ENCODE measurements at places on chromosomes 13 and 19.
A peak's percentile ranks its signal among the peaks of the same experiment; 100 is the strongest.

DNA sequence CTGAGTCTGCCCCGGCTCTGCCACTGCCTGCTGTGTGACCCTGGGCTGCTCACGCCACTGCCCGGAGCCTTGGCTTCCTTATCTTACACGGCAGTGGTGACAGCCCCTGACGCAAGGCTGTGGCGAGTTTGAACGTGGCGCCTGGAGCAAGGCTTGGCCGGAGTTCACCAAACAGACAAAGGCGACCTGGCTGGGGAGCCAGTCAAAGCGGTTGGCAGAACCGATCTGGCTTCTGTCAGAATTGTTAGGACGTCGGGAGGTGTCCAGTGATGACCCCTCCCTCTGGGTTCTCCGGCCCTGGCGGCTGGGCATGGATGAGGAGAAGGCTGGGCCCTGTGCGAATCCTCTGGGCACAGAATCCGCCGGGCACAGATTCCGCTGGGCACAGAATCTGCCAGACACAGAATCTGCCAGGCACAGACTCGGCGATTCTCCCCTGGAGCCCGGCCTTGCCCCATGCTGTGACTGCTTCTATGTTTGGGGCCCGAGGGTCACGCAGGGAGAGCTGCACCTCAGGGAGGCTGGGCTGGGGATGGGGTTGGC lies 11.7 kb upstream of the TMEM255B start:
- DNase-seq: no peak

- DNase-seq: no peak
These were observed 62.5 kb downstream of the GNG7 start for GRCh38 chr19:2639999-2640398.

- no peak for DNase-seq
These were observed 865.7 kb upstream of the SLC10A2 start for GRCh38 chr13:103931885-103932284.

DNA sequence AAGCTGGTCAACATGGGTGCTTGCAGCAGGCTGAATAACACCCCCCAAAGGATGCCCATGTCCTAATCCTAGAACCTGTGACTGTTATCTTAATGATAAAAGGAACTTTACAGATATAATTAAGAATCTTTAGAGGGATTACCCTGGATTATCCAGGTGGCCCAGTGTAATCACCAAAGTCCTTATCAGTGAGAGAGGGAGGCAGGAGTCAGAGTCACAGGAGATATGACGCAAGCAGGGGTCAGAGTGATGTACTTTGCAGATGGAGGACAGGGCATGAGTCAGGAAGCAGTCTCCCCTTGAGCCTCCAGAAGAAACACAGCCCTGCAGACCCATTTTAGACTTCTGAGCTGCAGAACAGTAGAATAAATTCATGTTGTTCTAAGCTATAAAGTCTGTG lies 9.8 kb downstream of the ZNF606 start:
- DNase-seq: no peak

GRCh38 chr19:49954933-49955332 lies 6.0 kb downstream of the SIGLEC11 start:
- DNase-seq: no peak

DNA sequence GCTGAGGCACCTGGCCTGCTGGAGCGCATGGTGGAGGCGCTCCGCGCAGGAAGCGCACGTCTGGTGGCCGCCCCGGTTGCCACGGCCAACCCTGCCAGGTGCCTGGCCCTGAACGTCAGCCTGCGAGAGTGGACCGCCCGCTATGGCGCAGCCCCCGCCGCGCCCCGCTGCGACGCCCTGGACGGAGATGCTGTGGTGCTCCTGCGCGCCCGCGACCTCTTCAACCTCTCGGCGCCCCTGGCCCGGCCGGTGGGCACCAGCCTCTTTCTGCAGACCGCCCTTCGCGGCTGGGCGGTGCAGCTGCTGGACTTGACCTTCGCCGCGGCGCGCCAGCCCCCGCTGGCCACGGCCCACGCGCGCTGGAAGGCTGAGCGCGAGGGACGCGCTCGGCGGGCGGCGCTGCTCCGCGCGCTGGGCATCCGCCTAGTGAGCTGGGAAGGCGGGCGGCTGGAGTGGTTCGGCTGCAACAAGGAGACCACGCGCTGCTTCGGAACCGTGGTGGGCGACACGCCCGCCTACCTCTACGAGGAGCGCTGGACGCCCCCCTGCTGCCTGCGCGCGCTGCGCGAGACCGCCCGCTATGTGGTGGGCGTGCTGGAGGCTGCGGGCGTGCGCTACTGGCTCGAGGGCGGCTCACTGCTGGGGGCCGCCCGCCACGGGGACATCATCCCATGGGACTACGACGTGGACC lies 9.7 kb upstream of the STRN4 start:
- DNase-seq: no peak

DNA sequence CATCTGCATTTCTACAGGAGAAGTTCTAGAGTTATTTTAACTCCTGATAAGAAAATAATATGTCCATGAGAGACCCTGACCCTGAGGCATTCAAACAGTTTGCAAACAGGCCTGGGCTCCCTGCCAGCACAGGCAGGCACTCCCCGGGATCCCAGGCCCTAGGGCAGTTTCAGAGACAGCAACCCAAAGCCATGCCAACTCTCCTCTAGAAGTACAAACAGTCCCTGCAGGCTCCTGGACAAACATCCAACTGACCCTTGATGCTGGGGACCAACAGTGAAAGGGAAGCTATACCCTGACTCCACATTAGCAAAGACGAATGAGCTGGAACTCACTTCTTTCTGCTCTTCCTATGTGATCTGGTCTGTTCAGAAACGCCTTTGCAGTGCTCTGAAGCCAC lies 44.8 kb downstream of the CCDC70 start:
- DNase-seq: no peak

- DNase-seq: no peak
These were observed 340.7 kb downstream of the SLC7A1 start for GRCh38 chr13:29254626-29255370.

DNA sequence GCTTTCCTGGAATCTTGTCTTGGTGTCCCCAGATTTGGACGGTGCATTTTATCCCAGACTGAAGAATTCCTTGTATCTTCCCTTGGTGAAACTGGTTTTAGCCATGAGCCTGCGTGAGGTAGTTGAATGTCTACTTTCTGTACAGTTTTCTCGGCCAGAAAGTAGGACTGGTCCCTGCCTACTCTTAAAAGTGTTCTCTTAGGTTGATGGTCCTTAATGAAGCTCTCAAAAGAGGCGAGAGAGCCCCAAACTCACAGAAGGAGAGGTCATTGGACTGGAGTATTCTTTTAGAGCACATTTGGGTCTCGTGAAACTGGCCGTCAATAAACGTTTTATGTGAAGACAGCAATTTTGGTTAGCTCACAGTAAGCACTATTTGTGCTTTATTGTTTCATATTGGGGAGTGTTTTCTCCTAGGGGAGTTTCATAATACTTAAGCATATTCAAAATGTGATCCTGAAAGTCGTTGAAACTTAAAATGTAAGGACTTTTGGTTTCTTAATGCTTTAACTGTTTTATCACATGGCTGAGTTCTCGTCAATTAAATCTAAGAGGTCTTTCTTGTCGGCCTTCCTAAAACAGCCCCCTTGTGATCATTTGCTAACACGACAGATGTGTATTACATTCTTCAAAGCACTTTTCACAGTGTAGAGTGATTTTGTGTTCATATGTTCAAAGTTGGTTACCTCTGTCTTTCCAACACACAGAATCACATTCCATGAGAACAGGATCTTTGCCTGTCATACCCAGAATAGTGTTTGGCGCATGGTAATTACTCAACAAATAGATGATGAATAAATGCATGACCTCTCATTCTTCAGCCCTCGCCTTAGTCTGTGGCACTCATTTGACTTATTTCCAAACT lies 889 bp downstream of the GTF2F2 start:
- no peak for DNase-seq

DNA sequence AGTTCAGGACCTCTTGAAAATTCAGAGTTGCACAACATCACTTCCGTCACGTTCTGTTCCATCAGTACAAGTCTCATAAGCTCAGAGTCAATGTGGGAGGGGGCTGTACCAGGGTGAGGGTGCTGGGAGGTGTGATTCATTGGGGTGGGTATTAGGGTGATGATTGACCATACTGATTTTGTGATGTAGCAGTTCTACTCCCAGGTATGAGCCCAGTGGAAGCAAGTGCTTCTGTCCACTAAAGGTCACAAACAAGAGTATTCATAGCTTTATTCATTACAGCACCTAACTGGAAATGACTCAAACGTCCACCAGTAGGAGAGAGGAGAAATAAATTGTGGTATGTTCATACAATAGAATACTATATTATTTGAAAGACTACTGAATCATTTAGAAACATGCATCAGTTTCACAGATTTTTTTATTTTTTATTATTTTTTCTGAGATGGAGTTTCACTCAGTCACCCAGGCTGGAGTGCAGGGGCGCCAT lies 12.1 kb upstream of the UPF3A start:
- DNase-seq: no peak

DNA sequence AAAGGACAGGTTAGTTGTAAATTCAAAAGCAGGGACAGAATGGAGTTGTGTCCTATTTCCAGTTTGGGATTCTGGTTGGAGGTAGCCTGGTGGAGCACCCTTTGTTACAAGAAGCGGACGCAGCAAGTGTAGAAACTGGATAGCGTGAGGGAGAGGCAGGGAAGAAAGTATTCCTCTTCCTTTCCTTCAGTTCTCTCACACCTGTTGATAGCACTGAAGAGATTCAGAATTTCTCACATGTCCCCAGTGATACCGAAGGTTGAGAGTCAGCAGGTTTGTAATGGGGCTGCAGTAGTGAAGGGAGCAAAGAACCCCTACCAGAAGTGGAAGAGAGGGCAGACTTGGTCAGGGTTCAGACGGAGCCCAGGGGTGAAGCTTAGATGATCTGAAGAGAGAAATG lies 399.2 kb downstream of the SPRY2 start:
- no peak for DNase-seq

- DNase-seq: peak; percentile 65
These were observed 547 bp upstream of the INTS6 start for GRCh38 chr13:51453207-51453958.

DNA sequence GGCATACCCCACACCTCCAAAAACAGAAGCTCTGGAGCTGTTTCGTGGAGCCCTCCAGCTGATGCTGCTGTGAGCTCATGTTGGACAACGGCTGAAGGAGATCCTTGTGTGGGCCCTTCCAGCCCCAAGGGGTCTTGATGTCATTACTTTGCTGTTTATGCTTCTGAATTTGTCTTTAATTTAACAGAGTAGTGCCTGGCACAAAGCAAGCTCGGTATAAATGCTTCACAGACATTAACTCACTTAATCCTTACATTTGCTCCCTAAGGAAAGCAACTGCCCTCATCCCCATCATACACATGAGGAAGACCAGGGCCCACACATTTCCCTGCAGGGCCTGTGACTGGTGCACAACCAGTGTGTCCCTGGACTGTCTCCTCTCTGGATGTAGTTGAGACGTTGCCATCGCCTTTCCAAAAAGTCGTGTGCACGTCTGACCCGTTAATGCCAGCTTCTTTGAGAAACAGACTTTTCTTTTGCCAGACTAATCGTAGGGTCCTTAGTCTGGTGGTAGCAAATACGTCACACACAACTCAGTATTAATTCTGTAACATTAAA lies 7.6 kb downstream of the COL4A1 start:
- DNase-seq: no peak

DNA sequence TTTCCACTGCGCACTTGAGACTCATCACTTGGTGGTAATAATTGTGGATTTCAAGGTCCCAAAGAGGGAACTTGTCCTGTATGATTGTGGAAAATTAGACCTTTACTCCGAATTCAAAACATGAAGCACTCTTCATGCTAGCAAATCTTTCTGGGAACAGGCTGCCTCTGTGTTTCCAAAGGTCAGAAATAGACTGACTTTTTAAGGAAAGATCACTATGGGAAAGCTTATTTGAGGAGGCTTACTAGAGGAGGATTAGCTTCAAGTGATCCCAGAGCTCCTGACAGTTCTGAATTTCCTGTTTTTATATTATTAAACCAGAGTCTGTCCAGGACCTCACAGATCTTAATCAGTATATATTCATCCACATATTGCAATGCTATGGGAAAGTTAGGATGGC lies 5.5 kb downstream of the WDFY2 start:
- no peak for DNase-seq

GRCh38 chr13:85798556-85798955 lies 663 bp downstream of the SLITRK6 start:
- no peak for DNase-seq

DNA sequence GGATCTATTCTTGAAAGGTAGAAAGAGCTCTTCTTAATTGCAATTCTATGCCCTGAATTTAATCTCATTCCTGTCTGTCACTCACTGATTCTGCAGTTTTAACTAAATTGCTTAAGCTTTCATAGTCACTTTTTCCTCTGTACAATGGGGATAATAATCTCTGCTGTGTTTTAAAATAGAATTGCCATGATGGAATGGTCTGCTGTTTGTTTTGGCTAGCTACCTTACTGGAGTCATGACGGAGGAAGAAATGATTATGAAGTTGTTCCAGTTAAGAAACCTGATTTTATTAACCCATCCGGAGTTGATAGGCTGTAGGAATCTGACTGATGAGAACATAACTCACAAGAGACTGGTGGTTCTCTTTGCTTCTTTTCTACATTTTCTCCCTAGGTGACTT lies 54.9 kb upstream of the ITM2B start:
- no peak for DNase-seq

DNA sequence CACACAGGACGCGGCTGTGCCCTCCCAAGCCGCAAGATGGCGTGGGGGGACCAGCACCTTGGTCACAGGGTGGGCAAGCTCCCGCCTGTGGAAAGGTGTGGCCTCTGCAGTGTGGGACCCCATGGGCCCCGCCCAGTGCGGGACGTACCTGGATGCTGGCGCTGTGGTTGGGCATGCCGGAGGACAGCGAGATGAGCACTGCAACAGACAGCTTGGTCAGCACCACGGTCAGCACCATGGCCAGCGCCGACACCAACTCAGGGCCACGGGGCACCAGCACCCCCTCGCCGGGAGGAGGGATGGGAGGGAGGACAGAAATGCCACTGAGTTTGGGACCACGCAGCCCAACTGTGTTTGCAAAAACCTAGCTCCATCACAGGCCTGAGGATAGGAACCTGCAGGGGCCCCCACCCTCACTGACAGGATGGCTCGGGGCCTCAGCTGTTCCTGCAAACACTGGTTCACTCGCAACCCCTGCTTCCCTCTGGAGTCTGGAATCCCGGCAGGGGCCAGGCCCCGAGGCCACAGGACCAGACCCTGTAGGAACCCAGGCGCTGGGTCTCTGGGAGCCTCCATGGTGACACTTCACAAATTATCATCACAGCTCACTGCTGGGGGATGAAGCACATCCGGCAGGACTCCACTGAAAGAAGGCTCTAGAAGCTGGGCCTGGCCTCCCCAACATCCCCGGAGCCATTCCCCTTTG lies 27.1 kb downstream of the IZUMO4 start:
- DNase-seq: no peak

- DNase-seq: no peak
These were observed 577.9 kb downstream of the IRS2 start for GRCh38 chr13:109208522-109208921.
